Stimulated activated CD8-positive, alpha-beta memory T cell treated with anti-CD3 and anti-CD28 coated beads, Interleukin-7, amount 100 ng/mL, for 1 hour (primary cell): ENCODE measurements at places on chromosomes 5 and 9.
A peak's percentile ranks its signal among the peaks of the same experiment; 100 is the strongest.

DNA sequence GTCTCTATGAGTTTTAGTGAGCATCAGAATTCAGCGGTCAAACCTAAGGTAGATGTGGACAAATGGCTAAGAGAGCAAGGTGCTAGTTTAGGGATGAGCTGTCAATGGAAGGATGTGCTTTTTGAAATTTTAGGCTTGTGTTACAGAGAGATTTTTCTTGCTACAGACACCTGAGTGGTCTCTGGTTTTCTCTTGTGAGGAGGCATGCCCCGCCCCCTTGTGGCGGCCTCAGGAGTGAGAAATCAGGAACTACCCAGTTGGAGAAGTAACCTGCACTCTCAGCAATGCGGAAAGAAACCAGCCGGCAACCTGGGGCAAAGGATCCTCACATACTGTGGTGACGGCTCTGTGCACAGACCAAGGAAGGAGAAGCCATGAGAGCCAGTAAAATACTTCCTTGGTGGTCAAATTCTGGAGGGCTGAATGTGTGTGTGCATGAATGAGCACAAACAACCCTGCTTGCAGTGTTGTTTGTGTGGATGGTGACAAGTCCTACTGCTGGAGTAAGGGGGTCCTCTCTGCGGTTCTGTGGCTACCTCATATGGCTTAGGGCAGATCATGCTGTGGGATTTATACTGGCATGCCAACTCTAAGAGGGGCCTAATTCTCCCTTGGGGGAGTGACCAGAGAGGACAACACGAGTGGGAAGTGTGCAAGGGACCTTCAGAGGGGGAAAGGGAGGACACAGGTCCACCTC is 16.7 kb upstream of the HSD17B4 start:
- peak; percentile 63 for DNase-seq

GRCh38 chr5:67005737-67006499 is 190.7 kb downstream of the CD180 start:
- no peak for DNase-seq

DNA sequence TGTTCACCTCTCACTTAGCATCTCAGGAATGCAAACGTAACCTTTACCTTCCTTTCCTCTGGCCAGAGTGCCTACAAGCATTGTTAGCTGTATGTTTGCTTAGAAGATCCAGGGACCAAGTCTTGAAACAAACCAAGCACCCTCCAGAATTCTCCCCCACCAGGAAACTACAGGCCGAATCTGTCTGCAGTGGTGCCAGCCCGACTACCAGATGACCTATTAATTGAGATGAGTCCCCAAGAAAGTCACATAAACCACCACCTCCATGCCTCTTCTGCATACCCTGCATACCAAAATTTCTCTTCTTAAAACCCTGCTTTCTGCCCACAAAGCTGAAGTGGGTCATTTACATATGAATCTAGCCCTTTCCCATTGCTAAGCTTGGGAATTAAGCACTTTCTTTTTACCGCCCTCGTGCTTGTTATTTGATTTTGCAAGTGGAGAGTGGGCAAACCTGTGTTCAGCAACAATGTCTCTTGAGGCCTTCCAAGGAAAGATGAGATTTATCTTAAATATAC is 1239.1 kb downstream of the CDH12 start:
- DNase-seq, result no peak

- DNase-seq, result no peak
Measured at GRCh38 chr5:141223112-141223783, at the start of gene PCDHB14. PCDHB14 (plus strand) TSS chr5:141223343; CDS start chr5:141223506, 163 bp downstream.

DNA sequence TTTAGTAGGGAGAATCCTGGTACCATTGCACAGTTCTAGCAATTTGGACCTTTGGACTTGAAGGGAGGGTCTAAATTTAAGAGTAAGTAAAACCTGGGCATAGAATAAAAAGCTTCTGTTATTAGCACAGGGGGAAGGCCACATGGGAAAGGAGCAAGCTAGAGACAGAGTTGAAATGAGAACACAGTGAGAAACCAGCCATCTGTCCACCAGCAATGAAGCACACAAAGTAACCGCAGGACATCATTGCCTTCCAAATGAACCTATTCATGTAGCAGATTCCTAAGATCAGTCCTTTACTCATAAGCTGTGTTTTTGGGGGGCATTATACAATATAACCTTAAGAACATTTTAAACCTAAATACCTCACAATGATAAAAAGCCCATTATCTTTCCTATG is 407.4 kb downstream of the HCN1 start:
- no peak for DNase-seq

DNA sequence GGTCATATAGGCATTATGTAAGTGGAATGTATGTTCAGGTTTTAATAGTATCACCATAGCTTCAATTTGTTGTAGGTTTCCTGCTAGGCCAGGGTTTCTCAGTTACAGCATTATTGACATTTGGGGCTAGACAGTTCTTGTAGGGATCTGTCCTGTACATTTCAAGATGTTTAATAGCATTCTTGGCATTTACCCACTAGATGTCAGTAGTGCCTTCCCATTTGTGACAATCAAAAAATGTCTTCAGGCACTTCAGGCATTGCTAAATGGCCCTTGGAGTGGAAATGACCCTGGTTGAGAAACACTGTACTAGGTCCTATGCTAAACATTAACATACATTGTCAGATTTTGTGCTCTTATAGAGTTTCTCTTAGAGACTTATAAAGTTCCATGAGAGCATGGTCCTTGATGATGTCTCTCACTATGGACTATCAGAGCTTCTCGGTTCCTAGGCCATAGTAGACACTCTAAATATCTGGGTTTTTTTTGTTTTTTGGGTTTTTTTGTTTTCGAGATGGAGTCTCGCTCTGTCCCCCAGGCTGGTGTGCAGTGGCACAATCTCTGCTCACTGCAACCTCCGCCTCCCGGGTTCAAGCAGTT is 1.4 kb downstream of the KIF20A start:
- DNase-seq, result no peak

- no peak for DNase-seq
Measured at GRCh38 chr9:76987594-76988200, 31.8 kb upstream of the FOXB2 start.
